ENCODE measurements at places on chromosomes 3 and 15.

GRCh38 chr15:78727561-78727960 lies 83.7 kb downstream of the ADAMTS7 start:
- no peak for DNase-seq

- DNase-seq: no peak
These were observed 22.1 kb downstream of the SNTN start for GRCh38 chr3:63674586-63674985.

DNA sequence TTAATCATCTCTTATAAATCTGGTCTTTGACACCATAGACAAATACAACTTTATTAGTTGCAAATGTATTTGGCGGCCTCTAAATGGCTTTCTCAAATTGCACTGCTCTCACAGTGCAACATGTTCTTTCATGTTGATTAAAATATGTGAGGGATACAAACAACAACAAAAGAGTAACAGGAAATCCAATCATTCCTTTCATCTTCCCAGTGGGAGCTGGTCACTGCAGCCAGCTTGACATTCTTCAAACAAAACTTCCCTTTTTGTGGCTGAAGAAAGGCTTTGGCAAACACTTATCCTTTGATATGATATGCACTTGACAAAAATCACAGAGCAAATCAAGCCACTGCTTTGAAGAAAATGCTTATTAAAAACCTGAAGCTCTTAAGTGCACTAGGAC lies 973.6 kb downstream of the EPHA3 start:
- DNase-seq: no peak

DNA sequence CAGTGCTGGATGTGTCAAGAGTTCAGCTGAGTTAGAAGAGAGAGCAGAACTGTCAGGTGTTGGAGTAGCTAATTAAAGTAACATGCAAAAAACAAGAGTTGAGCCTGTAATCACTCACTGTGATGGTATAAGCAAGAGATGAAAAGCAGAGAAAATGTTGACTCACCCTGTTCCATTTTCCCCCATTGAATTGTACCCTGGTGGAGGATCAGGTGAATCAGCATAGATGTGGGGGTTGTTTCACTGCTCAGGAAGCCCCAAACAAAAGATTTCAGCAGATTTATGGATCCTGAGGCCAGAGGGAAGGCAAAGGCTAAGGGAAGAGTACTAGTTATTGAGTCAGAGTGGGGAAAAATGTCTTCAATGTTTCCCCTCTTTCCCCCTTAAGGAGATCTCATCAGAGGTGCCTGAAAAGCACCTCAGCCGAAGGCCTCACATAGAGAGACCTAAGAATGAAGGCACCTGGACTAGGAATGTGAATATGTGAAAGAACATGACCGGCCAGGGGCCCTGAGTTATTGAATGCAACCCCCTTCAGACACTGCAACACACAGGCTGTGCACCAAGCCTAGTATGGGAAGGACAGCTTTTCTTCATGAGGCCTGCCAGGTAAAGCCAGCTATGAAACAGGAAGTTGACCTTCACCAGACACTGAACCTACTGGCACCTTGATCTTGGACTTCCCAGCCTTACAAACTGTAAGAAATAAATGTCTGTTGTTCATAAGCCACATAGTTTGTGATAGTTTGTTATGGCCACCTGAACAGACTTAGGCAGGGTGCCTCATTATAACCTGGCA lies 90.1 kb downstream of the TMCO5A start:
- no peak for DNase-seq

DNA sequence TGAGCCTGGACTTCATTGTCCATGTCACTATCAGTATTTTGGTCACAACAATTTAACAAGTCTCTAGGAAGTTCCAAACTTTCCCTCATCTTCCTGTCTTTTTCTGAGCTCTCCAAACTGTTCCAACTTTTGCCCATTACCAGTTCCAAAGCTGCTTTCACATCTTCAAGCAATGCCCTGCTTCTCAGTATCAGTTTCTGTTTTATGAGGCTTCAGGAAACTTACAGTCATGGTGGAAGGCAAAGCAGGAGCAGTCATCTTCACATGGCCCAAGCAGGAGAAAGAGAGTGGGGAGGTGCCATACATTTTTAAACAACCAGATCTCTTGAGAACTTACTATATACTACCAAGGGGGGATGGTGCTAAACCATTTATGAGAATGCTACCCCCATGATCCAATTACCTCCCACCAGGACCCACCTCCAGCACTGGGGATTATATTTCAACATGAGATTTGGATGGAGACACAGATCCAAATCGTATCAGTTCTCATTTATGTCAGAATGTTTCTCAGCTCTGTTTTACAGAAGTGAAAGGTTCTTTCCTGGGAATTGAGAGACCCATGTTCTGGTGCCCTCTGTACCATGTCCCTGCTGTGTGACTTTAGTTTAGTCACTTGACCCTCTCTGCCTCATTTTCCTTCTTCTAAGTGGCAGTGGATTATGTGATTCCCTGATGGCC lies 169.7 kb downstream of the PLCL2 start:
- no peak for DNase-seq

- no peak for DNase-seq
These were observed 86.8 kb downstream of the SHQ1 start for GRCh38 chr3:72761410-72761809.

DNA sequence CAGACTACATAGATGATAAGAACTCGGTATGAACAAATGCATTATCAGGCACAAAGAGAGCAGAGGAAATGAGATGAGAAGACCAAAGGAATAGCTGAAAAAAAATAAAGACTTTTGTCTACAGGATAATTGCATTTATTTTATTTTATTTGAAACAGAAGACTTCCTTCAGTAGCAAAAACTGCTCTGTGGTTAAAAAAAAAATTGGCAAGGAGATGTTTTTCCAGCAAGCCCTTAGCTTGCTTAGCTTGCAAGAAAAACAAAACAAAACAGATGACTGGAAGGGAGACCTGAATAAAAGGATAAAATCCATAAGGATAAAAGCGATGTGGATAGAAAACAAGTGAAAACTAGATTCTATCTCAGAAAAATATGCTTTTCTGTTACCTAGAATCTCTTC lies 9.1 kb upstream of the PPM1L start:
- DNase-seq: no peak

- no peak for DNase-seq
These were observed 200.6 kb downstream of the GHSR start for GRCh38 chr3:172247525-172248274.

DNA sequence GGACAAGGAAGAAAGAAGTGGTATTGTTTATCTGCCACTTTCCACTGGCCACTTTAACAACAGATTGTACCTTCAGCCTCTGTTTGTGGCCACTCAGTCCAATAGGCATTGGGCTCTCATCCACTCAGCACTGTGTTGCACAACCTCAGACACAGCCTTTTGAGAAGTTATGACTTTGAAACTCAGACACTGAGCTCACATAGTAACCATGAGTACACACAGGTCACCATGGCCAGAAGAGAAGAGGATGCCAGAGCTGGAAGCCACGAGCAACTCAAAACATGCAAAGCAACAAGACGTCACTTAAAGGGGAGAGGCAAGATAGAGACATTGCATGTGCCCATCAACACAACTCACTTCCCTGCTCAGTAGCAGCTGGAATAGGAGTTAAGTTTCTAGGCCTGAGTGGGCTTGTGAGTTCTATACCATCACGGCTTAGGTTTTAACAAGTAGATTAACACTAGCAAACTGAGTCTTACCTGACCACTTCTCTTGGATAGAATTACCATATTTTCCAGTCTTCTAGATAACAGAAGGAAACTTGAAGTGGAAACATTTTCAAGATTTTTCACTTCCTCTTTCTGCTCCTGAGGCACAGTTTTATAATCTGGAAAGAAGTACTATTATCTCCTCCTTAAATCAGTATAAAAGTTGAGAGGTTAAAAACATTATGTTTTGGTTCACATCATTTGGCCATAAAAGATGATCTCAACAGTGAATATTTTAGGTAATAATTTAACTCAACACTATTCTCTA lies 103.5 kb downstream of the IMPG2 start:
- no peak for DNase-seq

DNA sequence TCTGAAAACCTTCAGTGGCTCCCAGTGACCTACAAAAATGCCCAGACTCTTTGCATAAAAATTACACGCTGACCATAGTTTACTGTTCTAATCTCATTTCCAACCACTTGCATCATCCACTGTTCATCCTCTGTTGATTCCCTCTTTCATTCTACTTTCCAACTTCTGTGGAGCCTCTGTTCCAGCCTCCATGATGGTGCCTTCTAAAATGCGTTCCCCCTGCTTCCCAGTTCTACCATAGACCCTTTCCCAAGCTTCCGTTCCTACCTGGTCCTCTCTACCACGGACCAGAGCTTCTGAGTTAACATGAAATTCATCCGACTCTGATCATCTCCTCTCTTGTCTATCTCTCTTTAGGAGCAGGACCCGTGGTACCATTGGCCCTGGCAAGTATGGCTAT lies 127.0 kb downstream of the THSD4 start:
- DNase-seq: no peak

GRCh38 chr3:116811754-116812153 lies 102.2 kb downstream of the TUSC7 start:
- no peak for DNase-seq

- no peak for DNase-seq
These were observed 11.2 kb upstream of the TMEM212 start for GRCh38 chr3:171831936-171832335.

DNA sequence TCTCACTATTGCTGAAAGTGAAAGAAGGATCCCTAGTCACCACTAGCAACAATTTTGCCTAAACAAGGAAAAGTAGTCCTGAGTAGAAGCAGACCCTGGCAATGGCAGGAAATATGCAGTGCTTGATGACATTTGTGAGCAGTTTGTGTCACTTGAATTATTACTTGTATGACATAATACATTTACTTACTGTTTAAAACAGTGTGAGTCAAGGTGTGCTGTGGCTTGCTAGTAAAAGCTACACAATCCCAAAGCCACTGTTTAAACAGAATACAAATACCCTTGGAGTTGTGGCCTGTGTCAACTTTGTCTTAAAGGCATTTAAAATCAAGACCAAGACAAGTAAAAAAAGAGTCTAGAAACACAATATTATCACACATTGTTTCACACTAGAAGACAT lies 775.4 kb downstream of the ROBO1 start:
- no peak for DNase-seq

DNA sequence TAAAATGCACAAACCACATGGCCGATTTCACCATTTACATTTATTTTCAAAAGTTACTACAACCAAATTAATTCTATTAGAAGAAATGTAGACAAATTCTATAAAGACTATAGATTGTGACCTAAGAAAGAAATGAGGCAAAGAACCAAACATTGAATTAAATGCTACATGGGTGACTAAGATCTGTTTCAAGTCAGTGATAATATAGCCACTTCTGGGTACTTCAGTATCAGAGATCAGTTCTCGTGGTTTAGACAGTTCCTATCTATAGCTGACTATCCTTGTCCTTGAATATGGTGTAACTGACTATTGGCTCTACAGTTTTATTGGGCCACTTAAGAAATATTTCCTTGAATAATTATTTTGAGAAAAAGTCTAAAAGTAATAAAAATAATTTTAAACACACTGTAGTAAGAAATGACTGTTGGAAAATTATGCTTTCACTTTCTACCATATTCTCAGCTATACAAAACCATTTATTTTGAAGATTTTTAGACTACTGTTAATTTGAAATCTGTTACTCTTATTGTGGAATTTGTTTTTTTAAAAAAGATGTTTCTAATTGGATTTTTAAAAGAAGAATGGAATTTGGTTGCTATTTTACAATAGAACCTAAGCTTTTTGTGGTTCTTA lies 14.1 kb downstream of the KCNMB3 start:
- DNase-seq: no peak

- DNase-seq: no peak
These were observed 104.2 kb downstream of the CNTN6 start for GRCh38 chr3:1197051-1197450.

- no peak for DNase-seq
These were observed 20.2 kb downstream of the LRIG1 start for GRCh38 chr3:66480666-66481065.

DNA sequence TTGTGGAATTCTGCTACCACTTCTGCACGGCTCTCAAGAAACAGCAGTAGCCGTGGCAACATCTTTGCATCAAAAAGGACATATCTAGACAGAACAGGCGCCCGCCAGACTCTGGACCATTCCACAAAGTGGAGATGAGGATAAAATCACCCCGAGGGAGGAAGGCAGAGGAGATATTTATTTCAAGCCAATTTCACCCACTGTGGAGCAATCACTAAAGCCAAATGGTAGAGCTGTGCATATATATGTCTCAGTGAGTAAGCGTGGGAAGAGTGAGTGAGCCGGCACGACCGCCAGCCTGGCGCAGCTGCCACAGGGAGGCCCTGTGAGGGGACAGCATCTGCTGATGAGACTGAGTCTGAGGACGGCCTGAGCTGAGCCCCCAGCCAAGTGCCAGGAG lies 111.3 kb downstream of the MEGF11 start:
- DNase-seq: no peak

- DNase-seq: no peak
These were observed 165.8 kb downstream of the MECOM start for GRCh38 chr3:169497567-169498257.

DNA sequence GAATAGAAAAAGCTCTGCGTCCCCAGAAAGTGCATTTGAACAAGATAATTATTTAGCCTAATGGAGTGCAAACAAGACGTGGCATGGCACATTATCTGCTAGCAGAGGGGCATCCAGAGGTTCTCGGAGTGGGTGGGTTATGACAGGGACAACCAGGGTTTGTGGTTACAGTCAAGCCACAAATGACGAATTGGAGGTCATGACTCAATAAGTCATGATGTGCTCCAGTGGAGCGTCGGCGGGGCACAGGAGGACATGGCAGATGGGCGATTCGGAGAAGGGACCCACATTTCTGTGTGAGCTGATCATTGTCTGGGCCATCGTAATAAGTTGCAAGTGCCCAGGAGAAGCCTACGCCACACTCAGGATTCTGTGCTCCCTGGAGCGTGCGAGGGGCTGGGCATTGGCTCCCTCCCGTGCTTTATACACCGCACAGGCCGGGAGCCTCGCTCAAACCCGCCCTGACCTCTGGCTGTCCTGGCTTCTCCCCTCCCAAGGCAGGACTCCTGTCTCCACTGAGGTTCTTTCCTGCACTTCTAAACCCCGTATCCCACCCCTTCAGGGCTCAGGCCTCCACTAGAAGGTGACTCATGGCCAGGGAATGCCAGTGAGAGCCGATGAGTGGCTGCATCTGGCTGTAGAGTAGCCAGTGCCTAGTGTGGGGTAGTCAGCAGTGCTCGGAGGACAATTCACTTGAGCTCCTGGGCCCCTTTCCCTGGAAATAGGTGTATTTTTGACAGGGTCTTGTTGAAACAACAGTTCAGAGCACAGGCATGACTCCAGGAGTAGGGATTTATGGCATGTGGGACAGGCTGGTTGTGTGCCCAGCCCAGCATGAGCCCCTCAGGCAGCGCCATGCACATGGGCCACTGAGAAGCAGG lies 67.4 kb downstream of the GRIP2 start:
- DNase-seq: no peak
